ENCODE measurements at places on chromosomes 16 and 17.

DNA sequence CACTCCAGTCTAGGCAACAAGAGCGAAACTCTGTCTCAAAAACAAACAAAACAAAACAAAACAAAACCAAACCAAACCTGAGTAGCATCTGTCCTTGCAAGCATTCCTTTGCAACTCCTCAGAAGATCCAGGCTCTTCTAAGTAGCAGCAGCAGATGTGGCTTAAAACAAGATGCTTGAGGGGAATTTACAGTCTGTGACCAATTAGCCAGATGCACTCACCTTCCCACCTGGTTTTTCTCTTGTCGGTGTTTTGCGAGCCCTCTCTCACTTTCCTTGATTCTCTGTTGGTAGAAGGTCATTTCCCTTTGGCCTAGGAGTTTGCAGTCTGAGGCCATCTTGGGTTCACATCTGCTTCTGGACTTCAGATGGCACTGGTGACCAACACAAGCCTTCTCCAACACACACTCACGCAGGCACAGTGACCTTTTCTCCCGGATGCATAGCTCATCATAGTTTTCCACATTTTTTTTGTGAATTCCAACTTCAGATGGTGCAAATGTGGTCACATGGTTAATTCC is 276.8 kb downstream of the STX8 start:
- DNase-seq = no peak

DNA sequence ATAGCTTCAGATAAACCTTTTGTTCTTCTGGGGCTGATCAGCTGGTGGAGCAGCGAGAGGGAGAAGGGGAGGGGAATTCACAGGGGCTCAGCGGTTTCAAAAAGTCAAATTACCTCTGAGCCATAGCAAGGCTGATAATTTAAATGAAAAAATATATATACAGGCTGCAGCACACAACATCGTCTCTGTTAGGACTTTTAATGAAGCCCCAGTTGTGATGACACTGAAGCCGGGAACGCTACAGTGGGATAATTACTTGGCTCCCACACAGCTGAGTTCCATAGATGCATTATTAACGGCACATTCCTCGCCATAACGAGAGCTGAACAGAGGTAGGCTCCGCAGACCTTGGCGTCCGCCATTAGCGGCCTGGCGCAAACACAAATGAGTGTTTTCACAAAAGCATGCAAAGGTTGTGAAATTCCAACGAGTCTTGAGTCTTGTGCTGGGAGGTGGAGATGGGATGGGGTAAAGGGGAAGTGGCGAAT is 216.0 kb downstream of the C16orf78 start:
- DNase-seq = no peak

- no peak for DNase-seq
Observed at GRCh38 chr16:46482895-46483294, 138.3 kb downstream of the SHCBP1 start.

DNA sequence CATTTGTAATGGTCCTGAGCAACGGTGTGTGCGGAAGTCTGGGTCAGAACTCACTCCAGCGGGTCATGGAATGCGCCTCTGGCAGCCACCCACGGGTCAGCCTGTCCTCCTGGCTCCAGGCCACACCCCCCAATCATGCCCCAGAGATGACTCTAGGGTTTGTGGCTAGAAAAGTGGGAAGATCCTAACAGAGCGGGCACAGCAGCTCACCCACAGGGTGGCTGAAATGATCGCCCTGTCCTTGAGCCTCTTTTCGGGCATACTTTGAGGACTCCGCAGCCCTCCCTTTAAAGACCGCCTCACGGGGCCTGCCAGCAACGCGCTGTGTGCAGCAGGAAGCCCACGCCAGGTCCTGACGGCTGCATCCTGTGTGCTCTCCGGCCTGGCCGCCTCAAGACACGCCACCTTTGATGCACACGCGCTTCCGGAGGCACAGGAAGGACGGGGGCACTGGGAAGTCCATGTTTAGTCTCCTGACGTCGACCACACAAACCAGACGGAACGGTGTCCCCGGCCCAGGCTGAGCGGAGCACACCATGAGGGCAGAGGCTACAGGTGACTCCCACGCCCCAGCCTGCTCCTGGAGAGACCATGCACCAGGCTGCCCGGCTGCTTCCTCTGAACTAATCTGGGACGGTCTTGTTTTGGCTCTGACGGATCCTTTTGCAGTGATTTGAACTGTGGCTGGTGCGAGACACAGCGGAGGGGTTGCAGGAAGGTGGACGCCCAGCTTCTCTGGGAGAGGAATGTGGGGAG is 92.9 kb downstream of the TBC1D16 start:
- no peak for DNase-seq

DNA sequence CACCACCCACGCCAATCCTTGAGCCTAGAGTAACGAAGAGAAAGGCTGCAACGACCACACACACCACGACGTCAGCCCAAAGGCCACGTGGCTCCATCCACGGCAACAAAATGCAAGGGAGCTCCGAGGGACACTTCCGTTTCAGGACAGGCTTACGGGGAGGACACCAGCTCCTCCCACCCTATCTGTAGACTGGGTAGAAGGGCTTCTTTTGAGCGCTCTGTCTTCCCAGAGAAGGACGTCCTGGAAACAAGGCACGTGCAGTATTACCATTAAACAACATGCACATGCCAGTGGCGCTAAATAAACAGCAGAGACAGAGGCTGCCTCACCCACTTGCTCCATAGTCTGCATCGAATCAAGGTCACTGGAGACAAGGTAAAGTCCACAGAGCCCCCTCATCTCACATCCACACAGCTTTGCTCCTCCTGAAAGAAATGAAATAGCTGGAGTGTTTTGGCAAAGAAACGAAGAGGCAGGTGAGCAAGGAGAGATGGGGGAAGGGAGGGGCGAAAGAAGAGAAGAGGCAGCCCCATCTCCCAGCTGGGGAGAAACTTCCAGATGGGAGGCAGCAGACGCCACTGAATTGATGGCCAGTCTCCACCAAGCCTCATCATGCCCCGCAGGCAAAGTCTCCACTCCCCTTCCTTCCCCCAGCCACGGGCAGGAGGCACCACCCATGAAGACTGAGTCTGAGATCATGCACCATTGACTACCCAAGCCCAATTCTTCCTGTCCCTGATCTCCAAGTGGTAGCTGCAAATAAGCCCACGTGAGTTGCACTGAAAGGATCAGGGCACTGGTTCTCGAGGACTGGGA is 24.0 kb downstream of the ZFHX3 start:
- DNase-seq = no peak

GRCh38 chr17:81740395-81740961 is 28.4 kb downstream of the SLC25A10 start:
- no peak for DNase-seq

- no peak for DNase-seq
Observed at GRCh38 chr16:64287655-64288528, 834.0 kb downstream of the CDH11 start.

GRCh38 chr17:33522623-33523022 is 229.5 kb upstream of the ASIC2 start:
- no peak for DNase-seq

- no peak for DNase-seq
Observed at GRCh38 chr16:69555437-69555836, 10.3 kb upstream of the NFAT5 start.

DNA sequence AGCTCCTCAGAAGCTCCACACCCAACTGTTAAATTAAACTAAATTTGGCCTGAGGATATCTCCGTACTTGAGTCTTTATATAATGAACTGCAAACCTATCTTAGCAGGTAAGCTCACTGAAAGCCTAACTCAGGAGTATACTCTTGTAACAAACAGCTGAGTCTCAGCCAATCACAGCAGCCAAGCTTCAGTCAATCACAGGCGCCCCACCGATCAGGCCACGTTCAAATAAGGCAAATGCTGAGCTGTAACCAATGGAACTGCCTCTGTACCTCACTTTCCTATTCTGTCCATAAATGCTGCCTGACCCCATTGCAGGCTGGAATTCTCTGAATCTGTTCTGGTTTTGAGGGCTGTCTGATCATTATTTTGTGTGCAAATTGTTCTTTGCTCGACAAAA is 93.0 kb upstream of the CES5A start:
- no peak for DNase-seq

DNA sequence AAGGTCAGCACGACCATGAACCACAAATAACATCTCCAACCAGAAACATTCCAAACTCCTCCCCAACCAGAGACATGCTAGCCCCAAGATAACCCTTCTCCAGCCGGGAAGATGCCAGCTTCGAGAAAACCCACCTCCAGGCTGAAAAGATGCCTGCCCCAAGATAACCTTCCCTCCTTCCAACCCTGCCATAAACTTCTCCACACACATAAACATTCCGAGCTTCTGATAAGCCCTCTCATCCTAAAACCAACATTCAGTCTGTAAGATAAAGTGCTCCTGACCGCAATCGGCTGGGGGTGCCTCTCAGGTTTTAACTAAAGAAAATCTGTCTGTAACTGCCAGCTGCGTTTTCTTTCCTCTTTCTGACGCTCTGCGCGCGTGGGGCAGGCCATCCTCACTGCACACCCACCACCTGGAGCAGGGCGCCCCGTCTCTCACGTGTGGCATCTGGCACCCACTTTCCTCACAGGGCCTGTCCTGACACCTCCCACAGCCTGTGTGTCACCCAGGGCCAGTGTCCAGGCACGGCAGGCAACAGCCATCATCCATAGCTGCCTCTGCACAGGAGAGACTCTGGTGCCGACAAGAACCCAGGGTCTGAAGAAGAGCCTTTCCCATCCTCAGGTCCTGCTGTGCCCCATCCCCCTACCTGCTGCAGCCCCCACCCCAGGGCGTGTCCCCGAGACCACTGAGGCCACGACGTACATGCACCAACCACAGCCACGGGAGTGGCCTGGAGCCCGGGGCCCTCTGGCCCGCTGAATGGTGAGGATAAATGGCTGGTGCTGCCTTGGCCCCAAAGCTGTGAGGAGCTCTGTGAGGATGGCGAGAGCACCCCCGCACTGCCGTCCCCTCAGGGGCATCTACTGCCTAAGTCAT is 3.7 kb downstream of the TEPSIN start:
- DNase-seq = no peak

DNA sequence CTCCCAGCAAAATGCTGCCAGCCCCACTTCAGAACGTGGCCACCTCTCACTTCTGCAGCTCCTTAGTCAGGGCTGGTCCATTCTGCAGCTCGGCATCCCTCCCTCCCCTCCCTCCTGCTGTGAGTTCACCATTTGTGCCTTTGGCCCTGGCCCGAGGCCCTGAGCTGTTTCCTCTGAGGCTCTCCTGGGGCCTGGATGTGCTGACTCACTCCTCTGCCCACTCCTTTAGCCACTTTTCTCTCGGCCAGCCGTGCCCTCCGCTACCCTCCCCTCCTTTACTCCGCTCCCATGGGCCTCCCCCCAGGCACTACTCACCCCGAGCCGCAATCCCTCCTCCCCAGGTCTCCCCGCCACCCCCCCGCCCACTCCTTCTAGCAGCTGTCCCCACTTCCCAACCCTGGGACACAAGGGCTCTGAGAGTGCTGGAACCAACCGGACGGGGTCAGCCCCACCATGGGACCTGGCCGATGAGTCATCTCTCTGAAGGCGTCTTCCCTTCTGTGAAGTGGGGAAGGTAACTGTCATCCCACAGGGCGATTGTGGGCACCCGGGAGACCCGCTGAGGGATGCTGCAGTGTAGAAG is 11.5 kb downstream of the KCNG4 start:
- DNase-seq = no peak

DNA sequence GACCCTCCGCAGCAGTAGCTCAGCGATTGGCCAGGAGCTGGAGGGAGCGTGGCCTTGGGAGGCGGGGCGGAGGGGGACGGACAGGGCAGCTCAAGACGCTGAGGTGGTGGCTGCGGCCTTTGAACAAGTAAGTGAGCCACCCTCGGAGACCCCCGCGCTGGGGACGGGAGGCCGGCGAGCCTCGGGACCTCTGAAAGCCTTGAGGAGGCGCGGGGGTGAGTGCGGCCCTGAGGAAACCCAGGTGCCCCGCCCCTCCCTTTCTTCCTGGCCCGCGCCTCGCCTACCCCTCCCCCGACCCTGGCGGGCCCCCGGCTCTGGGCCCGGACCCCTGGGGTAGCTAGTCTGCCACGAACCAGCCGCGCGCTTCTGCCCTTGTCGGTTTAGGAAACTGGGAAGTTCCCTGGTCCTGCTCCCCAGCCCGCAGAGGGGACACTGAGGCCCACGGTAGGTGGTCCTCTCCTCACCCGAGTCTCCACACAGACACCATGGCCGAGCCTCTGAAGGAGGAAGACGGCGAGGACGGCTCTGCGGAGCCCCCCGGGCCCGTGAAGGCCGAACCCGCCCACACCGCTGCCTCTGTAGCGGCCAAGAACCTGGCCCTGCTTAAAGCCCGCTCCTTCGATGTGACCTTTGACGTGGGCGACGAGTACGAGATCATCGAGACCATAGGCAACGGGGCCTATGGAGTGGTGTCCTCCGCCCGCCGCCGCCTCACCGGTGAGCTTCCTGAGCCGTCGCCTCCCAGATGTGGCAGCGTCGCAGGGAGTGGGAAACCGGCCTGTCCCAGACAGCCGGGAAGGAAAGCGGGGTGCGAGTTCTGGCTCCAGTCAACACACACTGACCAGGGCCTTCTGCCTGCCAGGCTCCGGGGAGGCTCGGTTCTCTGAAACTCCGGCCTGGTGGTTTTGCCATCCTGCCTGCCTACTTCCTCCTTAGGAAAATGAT is at the start of gene MAPK7:
TSS of gene MAPK7 (plus strand) at position 83 of the 945 bp plus-strand sequence. CDS start at position 486, 403 bp downstream.
- no peak for DNase-seq

DNA sequence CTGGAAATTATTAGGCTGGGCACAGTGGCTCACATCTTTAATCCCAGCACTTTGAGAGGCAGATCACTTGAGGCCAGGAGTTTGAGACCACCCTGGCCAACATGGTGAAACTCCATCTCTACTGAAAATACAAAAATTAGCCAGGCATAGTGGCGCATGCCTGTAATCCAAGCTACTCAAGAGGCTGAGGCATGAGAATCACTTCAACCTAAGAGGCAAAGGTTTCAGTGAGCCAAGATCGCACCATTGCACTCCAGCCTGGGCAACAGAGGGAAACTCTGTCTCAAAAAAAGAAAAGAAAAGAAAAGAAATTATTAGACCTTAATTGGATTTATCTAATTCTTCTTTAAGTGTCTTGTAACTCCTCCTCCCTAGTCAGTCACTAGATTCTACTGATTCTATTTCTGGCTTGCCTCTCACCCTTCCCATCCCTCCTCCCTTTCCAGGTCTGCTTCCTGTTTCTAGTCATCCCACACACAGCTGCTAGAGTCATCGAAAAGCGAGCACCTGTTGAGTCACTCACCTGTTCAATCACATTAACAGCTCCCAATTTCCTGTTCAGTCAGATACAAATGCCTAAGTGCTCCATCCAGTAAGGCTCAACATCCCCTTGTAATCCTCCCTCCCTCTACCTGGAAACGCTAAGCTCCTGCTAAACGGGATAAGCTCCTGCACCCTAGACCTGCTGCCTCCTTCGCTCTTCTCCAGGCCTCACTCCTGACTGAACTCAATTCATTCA is 34.6 kb downstream of the ERN1 start:
- DNase-seq = no peak

DNA sequence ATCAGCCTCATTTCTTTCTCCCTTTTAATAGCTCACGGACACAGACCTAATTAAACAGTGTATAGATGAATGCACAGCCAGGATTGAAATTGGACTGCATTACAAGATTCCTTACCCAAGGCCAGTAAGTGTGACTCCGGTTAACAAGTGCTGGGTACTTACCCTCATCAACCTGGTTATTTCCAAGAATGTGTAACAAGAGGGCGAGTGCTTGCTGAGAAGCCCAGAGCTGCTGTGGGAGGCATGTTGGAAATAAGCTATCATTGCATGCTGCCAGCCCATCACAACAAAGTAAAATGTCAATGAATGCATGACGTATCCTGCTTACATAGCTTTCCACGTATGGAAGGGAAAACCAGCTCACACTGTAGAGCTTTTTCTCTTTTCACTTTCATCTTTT is 19.5 kb downstream of the LYRM1 start:
- DNase-seq = no peak

All from CD4-positive, alpha-beta T cell (primary cell).